ENCODE measurements at places on chromosomes 13 and 19. TPM values are rescaled to one million over a fixed set of nuclear protein-coding genes. Genes with fewer than 3 reads are reported as not detected.

GRCh38 chr19:29873024-29873800, 61.4 kb downstream of the CCNE1 start:
- no peaks in the 10 kb centered on the region for H3K36me3 ChIP-seq
- H3K4me1 ChIP-seq = peaks cover 10% of the 10 kb centered on the region
- peak; percentile 87 for DNase-seq
- peaks cover 25% of the 10 kb centered on the region for H3K27me3 ChIP-seq
- peak overlapping the region; percentile 60 for H3K4me3 ChIP-seq

DNA sequence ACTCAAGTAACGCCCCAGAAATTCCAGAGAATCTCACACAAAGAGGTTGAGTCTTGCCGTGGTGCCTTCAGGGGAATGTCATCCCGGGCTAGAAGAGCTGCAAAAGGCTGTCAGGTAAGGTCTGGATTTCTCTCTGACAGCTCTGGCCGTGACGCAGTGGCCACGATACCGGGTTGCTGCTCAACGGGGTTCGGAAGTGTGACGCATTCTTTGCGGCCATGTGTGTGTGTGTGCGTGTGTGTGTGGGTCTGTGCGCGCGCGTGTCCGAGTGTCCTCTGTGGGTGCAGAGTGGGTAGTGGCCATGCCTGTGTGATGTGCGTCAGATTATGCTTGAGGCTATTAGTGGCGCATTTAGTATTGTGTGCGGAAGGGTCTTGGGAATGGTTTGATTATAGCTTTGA, 306 bp downstream of the ZNF540 start:
- no peaks in the 10 kb centered on the region for H3K27me3 ChIP-seq
- peaks cover 27% of the 10 kb centered on the region for H3K36me3 ChIP-seq

Gene ZNF599
- total RNA-seq = 6.1 TPM

DNA sequence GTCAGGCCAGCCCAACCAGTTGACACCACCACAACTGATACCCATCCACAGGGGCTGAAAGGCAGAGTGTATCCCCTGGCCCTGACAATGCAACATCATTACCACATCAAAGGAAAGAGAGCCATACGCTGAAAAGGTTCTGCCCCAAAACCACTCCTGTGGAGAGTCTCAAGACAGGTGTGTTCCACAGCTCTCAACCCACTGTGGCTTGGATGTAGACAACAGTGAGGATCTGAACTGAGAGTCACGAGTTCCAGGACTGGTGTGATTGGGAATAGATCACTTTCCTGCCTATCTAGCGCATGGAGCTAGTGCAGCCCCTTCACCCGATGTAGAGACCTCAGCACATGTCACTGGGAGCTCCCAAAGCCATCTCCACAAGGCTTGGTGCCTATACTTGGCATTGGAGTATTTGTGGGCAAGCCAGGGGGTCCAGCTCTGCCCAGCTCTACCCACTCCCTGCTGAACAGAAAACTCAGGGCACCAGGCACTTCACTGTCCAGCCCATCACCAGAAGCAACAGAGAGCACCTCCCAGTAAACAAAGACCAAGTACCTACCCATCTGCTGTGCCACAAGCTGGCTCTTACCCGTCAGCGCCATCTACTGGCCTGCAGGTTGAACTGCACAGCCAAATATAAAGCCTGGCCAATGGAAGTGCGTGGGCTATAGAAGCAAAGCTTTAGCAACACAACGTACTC, 579.5 kb downstream of the UQCRFS1 start:
- H3K27me3 ChIP-seq = no peaks in the 10 kb centered on the region
- no peaks in the 10 kb centered on the region for H3K4me1 ChIP-seq
- H3K4me3 ChIP-seq = no peak overlapping the region
- no peaks in the 10 kb centered on the region for H3K36me3 ChIP-seq
- peak; percentile 60 for DNase-seq

DNA sequence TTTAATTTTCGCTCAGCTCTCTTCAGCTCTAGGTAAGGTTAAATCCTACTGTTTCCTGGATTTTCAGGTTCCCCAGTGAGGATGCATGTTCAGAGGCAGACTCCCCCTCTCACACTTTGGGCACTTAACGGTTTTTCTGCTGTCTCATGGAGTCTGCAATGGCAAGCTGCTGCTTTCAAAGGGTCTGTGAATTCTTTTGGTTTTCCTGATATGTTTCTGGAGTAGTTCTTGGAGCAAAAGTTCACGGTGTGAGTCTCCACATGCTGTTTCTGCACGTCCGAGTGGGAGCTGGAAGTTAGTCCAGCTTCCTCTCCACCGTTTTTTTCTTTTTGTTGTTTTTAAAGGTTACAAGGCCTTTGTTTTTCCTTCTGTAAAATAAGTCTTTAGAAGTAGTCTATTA, 35.4 kb downstream of the DNAJC15 start:
- peaks cover 34% of the 10 kb centered on the region for H3K4me1 ChIP-seq
- H3K36me3 ChIP-seq = peaks cover 18% of the 10 kb centered on the region
- H3K27ac ChIP-seq = no peak overlapping the region
- no peak overlapping the region for H3K4me3 ChIP-seq
- no peak for DNase-seq

DNA sequence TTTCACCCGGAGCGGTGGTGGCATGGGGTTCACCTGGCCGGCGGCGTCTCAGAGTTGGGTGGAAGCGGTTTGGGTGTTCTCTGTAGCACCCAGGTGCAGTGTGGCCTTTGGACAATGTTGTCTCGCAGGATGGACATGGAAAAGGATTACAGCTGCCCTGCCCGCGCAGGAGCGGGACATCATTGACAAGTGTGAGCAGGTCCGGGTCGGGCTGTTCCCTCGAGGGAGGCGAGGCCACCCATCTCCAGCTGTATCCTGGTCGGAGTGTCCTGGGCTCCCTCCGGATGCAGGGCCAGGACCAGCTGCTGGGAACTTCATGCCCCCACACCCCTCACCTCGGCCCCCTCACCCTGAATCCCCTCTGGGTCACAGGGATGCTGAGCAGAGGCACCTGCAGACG, 7.8 kb upstream of the ZNF14 start:
- no peak for DNase-seq
- H3K4me3 ChIP-seq = no peak overlapping the region
- H3K4me1 ChIP-seq = peaks cover 2% of the 10 kb centered on the region
- H3K27ac ChIP-seq = no peak overlapping the region

DNA sequence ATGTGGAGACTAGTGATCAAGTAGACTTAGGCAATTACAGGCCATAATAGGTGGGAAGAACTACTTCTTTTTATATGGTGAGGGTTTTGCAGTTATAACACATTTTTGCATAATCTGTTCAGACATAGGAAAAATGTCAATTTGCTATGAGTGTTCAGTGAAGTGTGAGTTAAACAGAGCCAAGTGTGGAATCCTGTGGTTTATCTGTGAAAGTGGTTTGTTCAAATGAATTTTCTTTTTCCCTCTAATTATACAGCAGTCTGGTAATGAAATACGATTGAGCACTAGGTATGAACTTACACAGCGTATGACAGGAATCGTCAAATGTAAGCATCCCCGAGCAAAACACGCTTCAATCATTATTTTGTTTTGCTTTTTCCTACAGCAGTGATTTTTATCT, 178.3 kb downstream of the STK24 start:
- no peaks in the 10 kb centered on the region for H3K4me1 ChIP-seq
- H3K27ac ChIP-seq = no peak overlapping the region
- DNase-seq = no peak
- H3K27me3 ChIP-seq = peaks cover 6% of the 10 kb centered on the region
- H3K36me3 ChIP-seq = no peaks in the 10 kb centered on the region

DNA sequence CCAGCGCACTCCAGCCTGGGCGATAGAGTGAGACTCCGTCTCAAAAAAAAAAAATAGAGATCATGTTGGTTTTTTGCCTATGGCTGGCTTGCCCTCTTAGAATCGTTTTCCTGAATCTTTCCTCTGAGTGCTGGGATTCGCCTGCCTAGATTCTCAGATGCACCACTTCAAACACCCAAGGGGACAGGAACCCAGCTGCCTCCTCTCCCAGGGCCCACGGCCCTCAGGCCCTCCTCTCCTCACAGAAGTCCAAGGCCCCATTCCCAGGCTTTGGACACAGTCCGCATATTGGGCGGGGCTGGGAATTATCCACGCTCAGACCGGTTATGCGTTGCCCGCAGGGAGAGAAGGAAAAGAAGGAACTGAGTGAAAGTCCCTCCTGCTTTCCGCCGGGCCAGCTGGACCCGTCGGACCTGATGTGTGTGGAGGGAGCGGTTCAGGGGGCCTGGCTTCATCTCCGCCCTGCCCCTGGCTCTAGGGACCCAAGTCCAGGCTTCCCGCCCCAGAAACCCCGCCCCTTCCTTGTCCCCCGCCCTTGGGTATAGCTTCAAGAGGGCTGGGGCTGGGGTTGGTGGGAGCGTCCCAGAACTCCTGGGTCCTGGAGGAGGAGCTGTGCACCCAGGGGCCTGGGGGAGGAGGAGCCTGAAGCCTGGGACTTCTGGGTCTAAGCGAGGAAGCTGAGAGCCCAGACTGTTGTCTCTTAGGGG, 5.8 kb downstream of the PPFIA3 start:
- peaks cover 18% of the 10 kb centered on the region for H3K27me3 ChIP-seq
- H3K4me1 ChIP-seq = peaks cover 14% of the 10 kb centered on the region
- H3K27ac ChIP-seq = no peak overlapping the region
- no peaks in the 10 kb centered on the region for H3K36me3 ChIP-seq

DNA sequence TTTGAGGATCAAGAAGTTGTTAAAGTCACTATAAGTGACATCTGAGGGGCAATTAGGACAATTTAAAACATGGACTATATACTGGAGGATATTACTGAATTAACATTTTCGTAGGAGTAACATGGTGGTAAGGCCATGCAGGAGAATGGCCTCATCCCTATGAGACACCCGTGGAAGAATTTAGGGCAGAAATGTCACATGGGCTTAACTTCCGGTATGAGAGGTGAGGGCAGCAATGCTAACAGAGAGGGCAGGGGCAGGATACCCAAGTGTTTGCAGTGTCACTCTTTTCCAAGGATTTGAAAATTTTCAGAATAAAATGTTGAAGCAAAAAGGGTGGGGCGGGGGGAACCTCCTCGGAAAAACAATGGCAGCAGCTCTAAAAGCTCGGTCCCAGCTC, 23.6 kb downstream of the RANBP3 start:
- no peaks in the 10 kb centered on the region for H3K27me3 ChIP-seq
- no peak for DNase-seq
- H3K4me1 ChIP-seq = peaks cover 68% of the 10 kb centered on the region

Gene DIAPH3
- total RNA-seq = 16.2 TPM

- H3K36me3 ChIP-seq = no peaks in the 10 kb centered on the region
- H3K27me3 ChIP-seq = no peaks in the 10 kb centered on the region
- no peak for DNase-seq
- H3K27ac ChIP-seq = no peak overlapping the region
- H3K4me3 ChIP-seq = no peak overlapping the region
Measured at GRCh38 chr13:59182241-59182640, 981.5 kb downstream of the DIAPH3 start.

Gene C19orf67
- total RNA-seq = not detected

DNA sequence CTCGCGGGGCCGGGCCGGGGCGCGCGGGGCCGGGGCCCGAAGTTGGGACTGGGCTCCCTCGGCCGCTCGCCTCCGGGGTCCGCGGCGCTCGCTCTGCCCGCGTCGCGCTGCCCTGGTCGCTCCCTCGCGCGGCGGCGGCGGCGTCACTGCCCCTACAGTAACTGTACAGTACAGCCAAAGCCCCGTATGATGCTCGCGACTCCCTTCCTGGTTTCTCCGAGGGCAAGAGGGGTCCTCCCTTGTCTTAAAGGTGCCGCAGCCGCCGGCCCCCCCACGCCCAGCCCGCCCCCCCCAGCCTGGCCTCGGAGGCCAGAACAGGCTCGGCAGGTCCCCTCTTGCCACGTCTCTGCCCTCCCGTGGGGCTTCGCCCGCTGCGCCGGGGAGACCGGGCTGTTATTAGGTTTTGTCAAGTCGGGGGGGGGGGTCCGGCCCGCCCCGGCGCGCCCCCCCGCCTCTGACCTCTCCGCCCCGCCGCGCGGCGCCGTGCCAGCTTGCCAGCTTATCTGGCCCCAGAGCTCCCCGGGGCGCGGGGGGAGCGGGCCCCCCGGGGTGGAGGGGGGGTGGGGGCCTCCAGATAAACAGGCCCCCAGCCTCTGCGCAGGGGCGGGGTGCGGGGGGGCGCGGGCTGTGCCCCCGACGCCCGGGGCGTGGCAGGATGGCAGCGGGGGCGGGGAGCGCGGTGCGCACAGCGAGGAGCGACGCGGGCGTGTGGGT, at the start of gene ZBTB7A:
Gene ZBTB7A (minus strand): TSS at position 218 of the 714 bp plus-strand sequence. CDS start 11,667 bp downstream, outside the sequence.
- peak within 1 kb of the TSS; percentile 92 for H3K27ac ChIP-seq
- no peaks in the 10 kb centered on the region for H3K27me3 ChIP-seq

DNA sequence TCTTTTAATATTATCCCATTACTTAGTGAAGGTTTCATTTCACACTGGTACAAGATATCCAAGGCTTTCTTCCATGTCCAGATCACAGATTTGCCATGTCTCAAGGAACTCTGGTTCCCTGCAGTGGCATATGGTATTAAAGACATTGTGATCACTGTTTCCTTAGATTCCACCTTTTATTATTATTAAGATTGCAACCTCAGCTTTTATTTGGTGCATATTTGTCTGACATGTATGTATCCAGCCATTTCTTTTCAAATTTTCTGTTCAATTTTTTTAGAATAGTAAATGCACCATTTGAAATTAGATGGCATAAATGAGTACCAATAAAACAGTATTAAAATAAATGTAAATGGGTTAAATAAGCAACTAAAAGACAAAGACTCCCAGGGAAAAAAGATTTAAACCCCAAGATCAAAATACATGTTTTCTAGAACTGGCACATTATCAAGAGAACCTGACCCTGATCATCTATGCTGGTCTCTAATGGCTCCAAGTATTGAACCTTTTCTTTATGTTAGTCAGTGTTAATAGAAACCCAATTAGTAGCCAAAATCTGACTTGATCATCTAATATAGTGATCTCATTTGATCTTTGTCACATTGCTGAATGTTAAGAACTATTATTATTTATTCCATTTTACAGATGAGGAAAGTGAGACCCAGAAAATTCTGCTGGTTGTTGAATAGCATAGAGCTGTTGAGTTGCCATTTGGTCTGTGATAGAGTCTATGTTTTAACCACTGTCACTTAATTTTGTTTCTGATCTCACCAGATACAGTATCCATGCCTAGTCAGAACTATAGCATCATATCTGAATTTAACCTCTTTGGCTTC, at the start of gene OR10H4:
Gene OR10H4 (plus strand): TSS at position 786 of the 836 bp plus-strand sequence. CDS start 0 bp downstream, at position 786.
- no peaks in the 10 kb centered on the region for H3K4me1 ChIP-seq
- no peak within 1 kb of the TSS for H3K27ac ChIP-seq
- H3K4me3 ChIP-seq = no peak within 1 kb of the TSS
- peaks cover 44% of the 10 kb centered on the region for H3K27me3 ChIP-seq

DNA sequence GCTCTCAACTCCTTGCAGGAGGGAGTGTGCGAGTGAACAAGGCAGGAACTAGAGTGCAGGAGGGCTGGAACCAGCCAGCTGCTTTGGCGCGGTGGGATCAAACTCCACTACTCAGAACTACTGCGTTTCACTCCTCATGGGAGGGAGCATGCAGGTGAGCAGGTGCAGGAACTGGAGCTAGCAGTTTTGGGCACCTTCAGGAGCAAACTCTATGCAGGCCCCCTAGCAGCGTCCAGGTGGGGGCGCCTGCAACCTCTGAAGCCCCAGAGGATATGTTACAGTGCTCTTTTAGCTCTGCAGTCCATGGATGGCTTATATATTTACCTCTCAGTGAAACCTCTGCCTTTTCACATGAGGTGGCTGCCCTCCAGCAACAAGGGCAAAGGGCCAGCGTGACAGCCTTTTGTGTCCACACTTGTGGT, 1303.4 kb downstream of the PCDH9 start:
- no peak for DNase-seq
- H3K27ac ChIP-seq = no peak overlapping the region
- no peaks in the 10 kb centered on the region for H3K36me3 ChIP-seq
- no peaks in the 10 kb centered on the region for H3K27me3 ChIP-seq
- H3K4me1 ChIP-seq = no peaks in the 10 kb centered on the region

Gene PEX11G
- total RNA-seq = 1.0 TPM

GRCh38 chr19:46391296-46392251, 21.8 kb downstream of the CCDC8 start:
- H3K4me1 ChIP-seq = peaks cover 6% of the 10 kb centered on the region
- H3K27ac ChIP-seq = no peak overlapping the region
- H3K36me3 ChIP-seq = peaks cover 25% of the 10 kb centered on the region
- no peak for DNase-seq
- H3K4me3 ChIP-seq = no peak overlapping the region

Gene CRTC1
- 10.3 TPM for total RNA-seq
